ENCODE measurements at places on chromosomes 11 and 22. TPM values are rescaled to one million over a fixed set of nuclear protein-coding genes. Genes with fewer than 3 reads are reported as not detected.

Gene ADORA2A
- 17.2 TPM for total RNA-seq

Gene IL10RA
- total RNA-seq: 295 TPM

Gene ELF5
- total RNA-seq: not detected

Gene TUBA8
- 1.4 TPM for total RNA-seq

Gene TEX54
- not detected for total RNA-seq

Gene HEPHL1
- not detected for total RNA-seq

Gene TYMP
- total RNA-seq: 4.7 TPM

Gene CAPN1
- 63.8 TPM for total RNA-seq

Gene LRRC32
- 0.68 TPM for total RNA-seq

Gene LARGE2
- total RNA-seq: 3.0 TPM
